ENCODE measurements at places on chromosomes 1 and 21. TPM values are rescaled to one million over a fixed set of nuclear protein-coding genes. Genes with fewer than 3 reads are reported as not detected.

GPR37L1 gene
- 0.45 TPM for total RNA-seq

HLX gene
- 1.1 TPM for total RNA-seq

CHAF1B gene
- total RNA-seq = 10.1 TPM

SH3GLB1 gene
- total RNA-seq = 29.7 TPM

C8B gene
- total RNA-seq = not detected

SPRR2A gene
- total RNA-seq = not detected

DNA sequence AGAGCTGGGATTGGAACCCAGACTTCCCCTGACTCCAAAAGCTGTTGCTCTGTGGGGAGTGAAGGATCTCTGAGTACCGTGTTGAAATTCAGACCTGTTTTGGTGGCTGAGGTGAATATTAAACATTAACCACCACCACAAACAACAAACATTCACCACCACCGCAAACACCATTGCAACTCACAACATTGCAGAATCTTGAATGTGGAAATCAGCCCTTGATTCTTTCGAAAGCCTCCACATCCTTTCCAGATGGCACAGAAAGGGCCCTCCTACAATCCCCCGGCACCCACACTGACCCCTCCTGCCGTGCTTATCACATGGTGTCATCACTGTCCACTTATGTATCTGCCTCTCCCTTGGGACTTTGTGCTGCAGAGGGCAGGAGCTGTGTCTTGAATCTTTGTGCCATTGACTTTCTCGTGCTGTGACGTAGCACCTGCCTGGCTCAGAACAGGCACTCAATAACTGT, 1.4 kb downstream of the CDA start:
- no peak for ATAC-seq

DNA sequence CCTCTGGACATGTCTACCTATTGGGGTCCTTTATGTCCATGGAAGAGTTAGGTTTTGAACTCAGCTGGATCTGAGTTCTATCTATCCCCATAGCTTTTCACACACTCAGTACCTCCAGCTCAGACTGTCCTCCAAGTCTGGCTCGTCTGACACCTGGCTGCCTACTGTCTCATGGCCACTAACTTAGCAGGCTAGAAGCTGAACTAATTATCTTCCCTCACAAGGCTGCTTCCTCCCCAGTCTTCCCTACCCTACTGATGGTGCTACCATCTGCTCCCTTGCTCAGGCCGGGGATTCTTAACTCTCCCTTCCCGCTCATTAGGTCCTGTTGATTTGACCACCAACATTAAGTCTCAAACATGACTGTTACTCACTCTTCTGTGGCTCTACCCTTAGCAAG, 13.4 kb downstream of the VANGL2 start:
- no peak for ATAC-seq

DNA sequence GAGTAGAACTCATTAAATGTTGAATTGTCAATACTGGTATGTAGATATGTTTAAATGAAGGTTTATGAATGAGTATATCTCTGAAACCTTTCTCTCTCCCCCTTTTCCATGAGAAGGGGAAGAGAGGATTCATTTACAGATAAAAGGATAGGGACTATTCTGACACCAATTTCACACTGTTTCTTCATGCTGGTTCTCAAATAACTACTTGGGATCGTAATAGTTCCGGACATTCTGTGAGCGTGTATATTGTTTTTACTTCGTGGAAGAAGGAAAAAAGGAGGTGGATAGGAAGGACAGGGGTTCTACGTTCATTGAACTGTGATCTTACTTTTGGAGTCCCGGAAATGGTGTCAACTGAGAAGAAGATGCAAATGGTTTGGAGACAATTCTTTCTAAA, 284.2 kb downstream of the GRIK1 start:
- ATAC-seq = no peak
